ENCODE measurements at places on chromosomes 1 and 21.

- DNase-seq: no peak
Observed at GRCh38 chr1:38958967-38959366, 17.3 kb upstream of the RHBDL2 start.

- peak; percentile 86 for DNase-seq
Observed at GRCh38 chr1:78004719-78005447, at the start of gene DNAJB4. Gene DNAJB4, plus strand, starts transcription at chr1:78004939. Its CDS starts 172 bp downstream, at chr1:78005111.

GRCh38 chr1:198523182-198523950 lies 17.1 kb downstream of the ATP6V1G3 start:
- peak; percentile 25 for DNase-seq

DNA sequence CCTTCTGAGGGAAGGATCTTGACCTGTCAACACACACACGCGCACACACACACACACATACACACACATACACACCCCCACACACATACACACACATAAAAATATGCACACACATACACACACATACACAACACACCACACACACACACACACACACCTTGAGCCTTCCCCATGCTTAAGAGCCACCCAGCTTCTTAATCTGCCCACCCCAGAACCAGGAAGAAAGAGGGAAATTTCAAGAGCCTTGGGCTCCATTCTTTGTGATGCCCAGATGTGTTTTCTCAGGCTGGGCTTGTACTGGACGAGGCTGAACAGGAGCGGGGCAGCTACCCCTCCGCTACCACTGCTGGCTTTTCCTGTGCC lies 643.5 kb downstream of the KIF26B start:
- no peak for DNase-seq

- no peak for DNase-seq
Observed at GRCh38 chr1:167605576-167605975, 24.5 kb upstream of the RCSD1 start.

- no peak for DNase-seq
Observed at GRCh38 chr1:229378586-229379367, 35.9 kb upstream of the CCSAP start.

GRCh38 chr1:60842304-60842703 lies 240.1 kb upstream of the NFIA start:
- no peak for DNase-seq

- no peak for DNase-seq
Observed at GRCh38 chr1:48947761-48948537, 171.3 kb upstream of the BEND5 start.

DNA sequence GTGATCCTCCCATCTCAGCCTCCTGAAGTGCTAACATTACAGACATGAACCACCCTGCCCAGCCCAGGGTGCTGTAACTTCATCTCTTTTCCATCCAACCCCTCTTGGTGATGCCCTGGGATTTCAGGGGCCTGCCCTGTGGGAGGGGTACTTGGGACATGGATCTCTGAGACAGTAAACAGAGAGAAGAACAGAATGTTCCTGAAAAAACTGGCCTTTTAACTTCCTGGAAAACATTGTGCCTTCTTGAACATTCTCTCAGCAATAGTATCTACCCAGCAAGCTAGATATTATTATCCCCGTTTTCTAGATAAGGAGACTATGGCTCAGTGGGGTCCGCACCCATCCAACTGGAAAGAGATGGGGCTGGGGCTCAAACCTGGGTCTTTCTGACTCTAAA lies 57.0 kb downstream of the VWA5B1 start:
- DNase-seq: no peak

- DNase-seq: no peak
Observed at GRCh38 chr21:42545317-42545716, 31.7 kb downstream of the SLC37A1 start.

DNA sequence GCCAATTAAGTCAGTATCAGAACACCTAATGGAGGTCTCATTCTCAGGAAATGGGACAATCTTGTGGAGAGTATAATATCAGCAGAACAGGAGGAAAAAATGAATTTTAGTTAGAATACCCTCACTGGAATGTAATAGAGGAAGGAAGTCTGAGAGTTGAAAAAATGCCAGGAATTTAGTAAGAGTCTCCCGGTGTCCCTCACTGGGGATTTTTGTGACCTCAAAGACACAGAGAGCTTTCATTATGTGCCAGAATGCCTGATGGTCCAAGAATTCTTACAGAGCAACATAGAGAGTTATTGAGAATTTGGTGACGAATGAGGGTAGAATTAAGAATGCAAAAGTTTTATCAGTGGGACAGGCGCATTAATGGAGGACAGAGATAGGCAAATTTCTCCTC lies 443.5 kb upstream of the B3GALT2 start:
- no peak for DNase-seq

GRCh38 chr21:38506661-38507281 lies 8.5 kb upstream of the ERG start:
- peak; percentile 37 for DNase-seq

GRCh38 chr1:88618331-88618730 lies 65.7 kb upstream of the PKN2 start:
- no peak for DNase-seq

GRCh38 chr1:27545271-27545670 lies 55.3 kb upstream of the WASF2 start:
- no peak for DNase-seq

DNA sequence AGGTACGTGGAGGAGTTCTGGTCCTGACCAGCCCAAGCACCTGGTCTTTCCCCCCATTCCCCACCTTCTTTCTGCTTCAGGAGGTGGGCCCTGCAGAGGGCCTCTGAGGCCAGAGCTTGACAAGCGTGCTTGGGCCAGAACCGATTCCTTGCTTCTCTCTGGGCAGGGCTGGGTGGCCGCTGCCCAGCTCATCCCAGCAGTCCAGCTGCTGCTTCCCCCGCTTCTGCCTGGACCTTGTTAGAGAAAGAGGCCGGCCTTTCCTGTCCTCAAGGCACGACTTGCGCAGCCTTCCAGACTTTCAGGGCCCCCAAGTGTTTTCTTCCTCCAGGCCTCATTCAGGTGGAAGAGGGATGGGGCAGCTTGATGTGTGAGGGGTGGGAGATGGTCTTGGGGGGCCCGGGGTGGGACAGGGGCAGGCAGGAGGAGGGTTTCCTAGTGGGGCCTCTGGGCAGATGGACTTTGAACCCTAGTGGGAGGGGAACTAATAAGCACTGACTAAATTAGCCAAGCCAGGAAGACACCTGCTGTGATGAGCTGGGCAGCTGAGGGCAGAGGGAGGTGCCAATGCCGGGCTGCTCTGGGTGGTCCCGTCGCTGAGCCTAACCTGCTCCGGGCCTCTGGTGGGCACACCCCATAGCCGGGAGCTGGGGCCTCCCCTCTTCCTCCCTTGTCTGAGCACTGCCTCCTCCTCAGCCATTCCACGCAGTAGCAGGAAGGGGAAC lies 36.5 kb downstream of the ARHGEF10L start:
- no peak for DNase-seq

- DNase-seq: no peak
Observed at GRCh38 chr1:171803045-171803444, 21.6 kb downstream of the METTL13 start.

GRCh38 chr1:222224636-222225315 lies 323.1 kb downstream of the HHIPL2 start:
- DNase-seq: no peak

- no peak for DNase-seq
Observed at GRCh38 chr1:111577814-111578213, 41.8 kb upstream of the RAP1A start.

DNA sequence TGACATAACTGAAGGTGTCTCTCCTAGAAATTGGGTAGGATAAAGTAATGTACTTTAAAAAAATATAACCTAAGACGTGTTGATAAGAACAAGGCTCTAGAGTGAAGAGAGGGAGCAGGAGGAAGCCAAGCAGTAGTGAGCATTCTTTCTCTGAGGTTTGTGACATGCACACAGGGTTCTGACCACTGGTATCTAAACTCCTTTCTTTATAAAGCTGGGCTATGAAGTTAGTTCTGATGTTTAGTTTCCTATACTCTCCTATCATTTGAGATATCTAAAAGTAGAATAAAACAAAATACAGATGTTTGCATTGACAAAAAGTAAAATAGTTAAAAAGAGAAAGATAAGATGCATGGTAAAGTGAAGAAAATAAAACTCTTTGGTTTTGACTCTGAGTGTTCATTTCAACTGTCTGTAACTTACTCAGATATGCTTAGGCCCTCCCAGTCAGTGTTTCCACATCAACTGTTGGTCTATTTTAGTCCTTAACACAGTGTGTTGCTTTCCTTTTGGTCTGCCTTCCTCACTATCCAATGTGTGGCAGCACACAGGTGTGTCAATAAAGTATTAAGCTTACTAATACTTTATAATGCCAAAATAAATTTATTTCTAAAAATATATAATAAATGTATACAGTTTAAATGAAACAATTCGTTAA lies 543.5 kb downstream of the PTPRC start:
- no peak for DNase-seq

DNA sequence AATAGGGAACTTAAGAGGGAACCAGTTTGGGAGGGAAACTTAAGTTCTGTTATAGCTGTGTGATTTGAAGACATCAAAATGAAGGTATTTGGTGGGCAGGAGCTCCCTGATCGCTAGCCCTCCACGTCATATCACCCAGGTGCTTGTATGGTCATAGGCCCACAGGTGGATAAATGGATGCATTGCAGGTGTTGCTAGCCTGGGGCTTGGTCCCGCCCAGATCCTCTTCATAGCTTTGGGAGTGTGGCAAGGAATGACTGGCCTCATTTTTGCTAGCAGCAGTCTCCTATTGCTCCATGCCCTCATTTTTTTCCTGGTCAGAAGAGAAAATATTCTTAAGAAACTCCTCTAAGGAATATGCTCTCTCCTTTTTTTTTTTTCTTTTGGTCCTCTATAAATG lies 11.3 kb downstream of the GNPAT start:
- no peak for DNase-seq

DNA sequence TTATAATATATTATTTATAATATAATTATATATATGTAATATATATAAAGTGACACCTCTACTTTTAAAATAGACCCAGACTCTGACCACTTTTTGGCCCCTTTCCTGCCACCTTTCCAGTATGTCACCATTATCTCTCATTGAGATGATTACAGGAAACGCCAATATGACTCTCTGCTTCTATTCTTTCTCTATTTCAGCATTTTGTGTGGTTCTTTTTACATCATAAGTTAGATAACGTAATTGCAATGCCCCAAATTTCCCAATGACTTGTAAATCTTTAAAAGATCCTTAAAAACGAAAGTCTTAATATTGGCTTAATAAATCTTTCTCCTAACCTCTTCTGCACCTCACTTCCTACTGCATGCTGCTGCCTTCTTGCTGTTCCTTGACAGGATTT lies 8.1 kb upstream of the GBP5 start:
- no peak for DNase-seq

DNA sequence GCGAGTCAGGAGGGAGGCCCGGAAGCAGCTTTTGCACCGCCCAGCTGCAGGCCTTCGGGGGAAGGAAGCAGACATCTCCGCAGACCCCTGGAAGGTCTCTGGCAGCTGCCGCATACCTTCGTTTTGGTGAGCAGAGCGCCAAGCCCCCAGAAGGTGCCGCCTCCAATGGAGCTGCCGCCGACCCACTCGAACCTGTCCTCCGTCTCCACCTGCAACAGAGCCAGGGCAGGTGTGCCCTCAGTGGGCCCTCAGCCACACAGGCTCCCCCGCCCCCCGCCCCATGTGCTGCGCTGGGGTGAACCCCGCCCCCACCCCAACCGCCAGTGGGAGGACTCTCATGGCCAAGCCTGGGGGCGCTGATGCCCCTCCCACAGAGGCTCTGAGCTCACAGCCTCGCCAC lies 6.2 kb downstream of the PANK4 start:
- no peak for DNase-seq

- no peak for DNase-seq
Observed at GRCh38 chr1:73907051-73907450, 290.9 kb downstream of the LRRIQ3 start.

- DNase-seq: no peak
Observed at GRCh38 chr1:74162333-74162732, 35.6 kb downstream of the LRRIQ3 start.

- DNase-seq: no peak
Observed at GRCh38 chr1:235004276-235004675, 124.4 kb downstream of the TOMM20 start.

- DNase-seq: no peak
Observed at GRCh38 chr1:91054780-91055481, 33.1 kb upstream of the ZNF644 start.

- no peak for DNase-seq
Observed at GRCh38 chr1:23385119-23385621, 15.5 kb upstream of the ZNF436 start.

- no peak for DNase-seq
Observed at GRCh38 chr1:8448911-8449661, 131.2 kb downstream of the SLC45A1 start.

- no peak for DNase-seq
Observed at GRCh38 chr1:97505816-97506215, 415.0 kb downstream of the DPYD start.

DNA sequence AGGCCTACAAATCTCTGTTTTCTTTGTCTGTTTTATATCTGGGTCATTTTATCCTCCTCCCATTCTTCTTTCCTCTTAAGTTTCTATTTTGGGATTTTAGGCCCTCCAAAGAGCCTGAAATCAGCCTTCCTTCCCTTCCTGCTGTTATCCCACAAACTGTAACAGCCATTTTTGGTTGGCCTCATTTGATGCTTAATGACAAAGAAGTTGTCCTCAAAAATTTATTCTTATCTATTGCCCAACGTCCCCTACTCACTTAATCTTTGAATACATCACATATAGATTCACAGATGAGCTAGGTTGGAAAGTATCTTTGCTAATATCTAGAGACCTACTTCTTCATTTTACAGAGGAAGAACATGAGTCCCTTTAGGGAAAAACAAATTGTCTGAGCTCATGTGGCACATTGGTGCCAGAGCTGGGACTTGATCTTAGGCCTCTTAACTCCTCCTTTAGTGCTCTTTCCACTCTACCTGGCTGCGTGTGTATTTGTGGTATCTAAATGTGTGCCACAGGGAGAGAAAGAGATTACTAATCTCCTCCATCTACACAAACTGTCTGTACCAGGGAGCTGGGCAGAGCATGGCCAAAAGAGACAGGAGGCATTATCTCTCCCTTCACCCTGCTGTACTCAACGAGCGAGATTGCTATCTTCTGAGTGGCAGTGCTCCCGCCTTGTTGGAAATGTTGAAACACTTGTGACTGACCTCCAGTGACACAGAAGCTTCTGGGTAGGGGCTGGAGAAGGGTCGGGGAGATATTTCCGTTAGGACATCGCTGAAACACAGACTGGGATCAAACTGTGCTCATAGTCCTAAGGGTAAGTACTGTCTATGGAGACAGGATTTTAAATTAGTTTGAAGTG lies 30.1 kb downstream of the RHEX start:
- DNase-seq: no peak

DNA sequence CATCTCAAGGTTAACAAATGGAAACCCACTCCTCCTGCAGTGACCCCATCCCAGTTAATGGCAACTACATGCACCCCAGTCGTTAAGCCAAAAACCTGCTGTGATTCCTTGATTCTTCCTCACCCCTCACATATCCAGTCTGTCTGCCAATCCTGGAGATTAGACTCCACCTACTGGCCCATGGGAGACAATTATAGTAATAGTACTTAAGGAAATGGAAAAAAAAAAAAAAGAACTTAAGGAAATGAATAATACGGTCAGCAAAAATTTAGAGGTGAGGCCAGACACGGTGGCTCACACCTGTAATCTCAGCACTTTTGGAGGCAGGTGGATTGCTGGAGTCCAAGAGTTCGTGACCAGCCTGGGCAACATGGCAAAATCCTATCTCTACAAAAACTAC lies 7.0 kb downstream of the NOL9 start:
- DNase-seq: no peak
